ENCODE measurements at places on chromosomes 1 and 21.

DNA sequence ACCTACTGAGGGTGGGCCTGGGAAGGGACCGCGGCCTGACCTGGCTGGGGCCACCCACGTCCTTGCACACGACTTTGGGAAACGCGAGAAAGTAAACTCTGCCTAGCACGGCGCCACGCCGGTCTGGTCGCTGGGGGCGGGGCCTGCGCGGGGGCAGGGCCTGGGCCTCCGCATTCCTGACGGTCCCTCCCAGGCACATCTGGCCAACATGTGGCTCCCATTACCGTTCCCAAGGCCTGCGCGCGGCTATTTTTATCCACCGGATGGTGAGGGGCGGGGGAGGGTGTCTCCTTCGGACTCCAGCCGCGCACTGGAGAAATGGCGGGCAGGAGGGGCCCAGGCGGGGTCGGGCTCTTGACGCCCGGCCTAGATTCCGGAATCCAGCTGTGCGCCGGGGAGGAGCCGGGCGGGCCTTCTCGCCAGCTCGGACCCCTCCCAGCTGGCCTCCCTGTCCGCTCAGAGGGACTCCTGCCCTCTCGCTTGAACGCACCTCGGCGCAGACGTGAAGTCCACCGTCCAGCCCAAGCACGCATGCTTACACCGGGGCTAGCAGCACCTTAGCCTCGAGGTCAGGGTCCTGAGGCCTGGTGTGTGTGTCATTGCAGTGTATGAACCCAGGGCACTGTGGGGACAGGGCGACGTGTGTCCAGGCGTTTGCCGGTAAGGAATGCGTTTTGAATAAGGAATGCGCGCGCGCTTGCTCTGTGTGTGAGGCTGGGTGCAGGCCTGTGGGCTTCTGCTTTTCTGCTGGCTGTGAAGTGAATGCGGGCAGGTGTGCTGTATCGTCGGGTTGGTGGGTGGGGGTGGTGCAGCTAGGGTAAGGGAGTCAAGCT lies 2.1 kb downstream of the EVA1B start:
- DNase-seq = no peak

DNA sequence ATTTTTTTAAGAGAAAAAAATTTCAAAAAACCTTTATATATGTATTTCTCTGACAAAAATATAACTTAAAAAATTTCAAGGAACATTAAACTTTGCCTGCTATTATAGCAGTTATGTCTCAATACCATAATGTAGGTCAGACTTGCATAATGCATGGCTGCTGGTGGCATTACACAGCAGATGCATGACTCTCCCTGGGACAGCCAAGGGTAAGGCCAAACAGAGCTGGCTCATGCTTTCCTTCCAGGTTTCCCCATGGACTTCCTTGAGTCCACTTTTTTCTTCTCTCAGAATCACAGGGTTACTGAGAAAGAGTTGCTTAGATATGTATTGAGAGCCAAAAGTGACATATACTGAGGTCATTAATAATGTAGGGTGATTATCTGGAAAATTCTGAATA lies 43.7 kb downstream of the RHOU start:
- no peak for DNase-seq

GRCh38 chr1:63238721-63239120 lies 83.6 kb upstream of the FOXD3 start:
- DNase-seq = no peak

DNA sequence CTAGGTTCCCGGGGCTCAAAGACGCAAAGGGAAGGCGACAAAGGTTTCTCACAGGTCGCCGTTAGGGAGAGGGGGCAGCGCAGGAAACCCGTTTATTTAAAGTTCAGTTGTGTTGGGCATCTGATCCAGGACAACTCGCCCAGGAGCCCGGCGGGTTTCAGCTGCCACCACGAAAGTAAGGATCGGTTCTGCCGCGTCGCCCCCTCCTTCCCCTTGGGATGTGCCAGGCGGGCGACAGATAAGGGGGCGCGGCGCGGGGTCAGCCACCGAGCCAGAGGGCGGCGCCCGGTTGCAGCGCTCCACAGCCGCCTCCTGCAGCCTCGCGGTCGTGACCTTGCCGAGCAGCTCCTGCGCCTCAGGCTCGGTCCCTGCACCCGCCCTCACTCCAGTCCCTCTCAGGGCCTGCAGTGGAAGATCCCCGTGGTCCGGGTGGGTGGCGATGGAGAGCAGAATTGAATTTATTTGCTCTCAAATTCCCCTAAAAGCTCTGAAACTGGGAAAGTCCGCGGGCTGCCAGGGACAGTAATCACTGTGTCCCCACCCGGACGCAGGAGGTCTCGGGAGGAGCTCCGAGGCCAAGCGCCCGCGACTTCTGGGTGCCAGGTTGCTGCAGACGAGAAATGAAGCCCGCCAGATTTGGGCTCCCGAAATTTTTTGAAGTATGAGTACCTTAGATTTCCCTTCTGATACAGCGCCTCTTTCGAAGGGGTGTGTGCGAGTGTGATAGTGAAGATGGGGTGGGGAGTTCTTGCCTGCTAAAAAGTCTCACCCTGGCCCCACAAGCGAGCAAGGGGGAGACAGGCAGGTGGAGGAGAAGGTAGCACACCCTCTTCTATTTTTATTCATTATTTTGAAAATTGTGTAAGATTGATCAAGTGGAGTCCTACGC lies 28.4 kb upstream of the NFIA start:
- no peak for DNase-seq

DNA sequence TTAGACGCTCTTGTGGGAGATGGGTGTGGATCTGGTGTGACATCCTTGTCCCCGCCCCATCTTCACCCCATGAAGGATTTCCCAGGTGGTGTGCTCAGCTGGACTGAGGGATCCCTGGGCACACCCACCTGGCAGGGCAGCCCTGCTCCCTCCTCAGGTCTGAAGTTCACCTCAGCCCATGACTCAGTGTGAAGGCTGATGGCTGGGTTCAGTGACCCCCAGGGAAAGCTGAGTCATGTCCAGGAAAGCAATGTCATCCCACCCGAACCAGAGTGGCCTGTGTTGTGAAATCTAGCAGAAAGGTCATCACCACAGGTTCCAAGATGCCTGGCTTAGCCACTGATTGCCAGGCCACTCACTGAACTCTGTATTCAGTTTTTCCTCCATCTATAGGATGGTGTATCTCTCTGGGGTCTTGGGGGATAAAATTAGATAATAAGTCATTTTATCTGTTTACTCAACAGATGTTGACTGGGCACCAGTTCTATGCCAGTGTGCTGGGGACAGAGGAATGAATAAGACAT lies 97.7 kb upstream of the JUN start:
- DNase-seq = no peak

- DNase-seq = no peak
These were observed 480.4 kb downstream of the SIPA1L2 start for GRCh38 chr1:232149287-232150201.

GRCh38 chr21:25281134-25281533 lies 326.1 kb downstream of the MRPL39 start:
- no peak for DNase-seq

DNA sequence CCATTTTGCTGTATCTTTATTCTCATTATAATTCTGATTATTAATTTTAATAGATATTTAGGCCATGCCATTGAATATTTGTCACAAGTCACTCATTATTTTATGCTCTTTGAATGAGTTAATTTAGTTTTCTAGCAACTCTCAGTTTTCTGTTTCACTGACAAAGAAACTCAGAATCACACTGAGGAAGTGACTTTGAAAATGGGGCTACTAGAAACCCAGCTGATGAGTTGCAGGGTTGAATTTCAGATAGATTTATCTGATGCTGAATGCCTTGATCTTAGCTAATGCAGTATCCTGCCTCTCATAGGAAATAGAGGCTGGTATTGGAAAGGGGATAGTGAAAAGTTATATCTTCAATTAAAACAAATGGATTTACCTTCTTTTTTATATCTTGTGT lies 67.4 kb upstream of the PLA2G4A start:
- no peak for DNase-seq

DNA sequence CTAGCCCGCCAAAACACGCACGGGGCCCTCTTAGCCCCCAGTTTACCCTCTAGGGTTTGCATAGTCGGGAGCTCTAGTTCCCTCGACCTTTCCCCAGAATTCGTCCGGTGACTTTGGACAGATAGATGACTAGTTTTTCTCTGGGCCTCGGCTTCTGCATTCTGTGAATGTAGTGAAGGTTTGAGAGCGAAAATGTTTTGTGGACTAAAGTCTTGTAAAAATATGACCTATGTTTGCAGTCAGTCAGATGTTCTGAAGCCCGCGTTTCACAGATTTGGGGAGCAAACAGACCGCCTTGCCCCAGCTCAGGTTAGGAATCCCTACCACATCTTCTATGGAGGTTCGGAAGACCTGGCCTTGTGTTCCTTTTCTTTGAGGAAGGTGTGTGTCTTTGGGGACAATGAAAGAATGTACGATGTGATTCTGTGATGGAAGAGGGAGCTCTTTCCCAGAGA lies 401 bp downstream of the UQCRH start:
- DNase-seq = no peak

- no peak for DNase-seq
These were observed 199.1 kb downstream of the DYRK1A start for GRCh38 chr21:37565530-37566223.

Measured in stimulated activated CD8-positive, alpha-beta memory T cell treated with anti-CD3 and anti-CD28 coated beads, Interleukin-7, amount 100 ng/mL, for 4 hours (primary cell).